OCI-M1 (cell line): ENCODE measurements at places on chromosomes 11 and 22.

- no peak for DNase-seq
These were observed 252.1 kb upstream of the ARHGAP42 start for GRCh38 chr11:100434821-100435641.

- peak; percentile 97 for DNase-seq
These were observed 16.1 kb upstream of the PCF11 start for GRCh38 chr11:83140691-83141455.

DNA sequence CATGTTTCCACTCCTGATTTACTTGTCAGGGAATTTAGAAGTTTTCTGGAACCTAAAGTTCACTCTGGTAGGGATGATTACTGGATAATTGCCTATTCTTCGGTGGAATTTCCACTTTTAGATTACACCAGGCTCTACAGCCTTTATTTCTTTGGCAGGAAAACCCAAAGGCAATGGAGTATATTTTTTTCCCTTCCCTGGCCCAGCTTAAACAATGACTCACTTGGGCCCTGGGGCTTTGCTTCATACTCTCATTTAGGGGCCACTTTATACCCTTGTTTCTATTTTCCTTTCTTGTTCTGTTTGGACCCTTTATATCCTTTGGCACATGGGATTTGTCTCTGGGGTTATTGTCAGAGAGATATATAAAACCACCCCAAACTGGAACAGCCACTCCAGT is 114.7 kb downstream of the CSTPP1 start:
- DNase-seq, result no peak

GRCh38 chr11:68992743-68993255 is 12.0 kb upstream of the MRGPRD start:
- no peak for DNase-seq

- peak; percentile 44 for DNase-seq
These were observed 46.6 kb upstream of the TCF20 start for GRCh38 chr22:42317008-42317407.

DNA sequence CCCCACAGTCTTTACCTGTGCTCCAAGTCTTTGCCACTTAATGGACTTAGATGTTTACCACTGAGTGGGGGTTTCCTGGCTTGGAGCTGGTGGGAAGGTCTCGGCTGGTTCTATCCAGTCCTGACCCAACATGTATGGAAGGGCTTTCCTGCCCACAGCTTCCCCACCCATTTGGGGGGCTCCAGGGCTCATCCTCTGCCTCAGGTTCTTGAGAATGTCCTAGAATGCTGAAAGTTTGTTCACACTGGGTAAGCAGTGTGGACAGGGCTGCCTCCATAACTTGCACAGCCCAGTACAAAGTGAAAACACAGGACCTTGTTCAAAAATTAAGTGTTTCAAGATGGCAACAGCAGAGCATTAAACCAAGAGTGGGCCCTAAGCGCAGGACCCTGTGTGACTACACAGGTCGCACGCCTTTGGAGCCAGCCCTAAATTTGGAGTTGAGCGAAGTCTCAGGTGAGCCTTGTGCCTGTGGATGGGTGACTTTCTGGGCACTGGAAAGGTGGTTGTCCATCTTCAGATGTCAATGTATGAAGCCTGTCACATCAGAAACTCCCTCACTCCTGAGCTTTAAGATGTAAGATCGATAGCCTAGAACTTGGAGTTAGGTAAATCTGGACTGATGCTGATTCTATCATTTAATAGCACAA is 72.7 kb upstream of the NARS2 start:
- no peak for DNase-seq

DNA sequence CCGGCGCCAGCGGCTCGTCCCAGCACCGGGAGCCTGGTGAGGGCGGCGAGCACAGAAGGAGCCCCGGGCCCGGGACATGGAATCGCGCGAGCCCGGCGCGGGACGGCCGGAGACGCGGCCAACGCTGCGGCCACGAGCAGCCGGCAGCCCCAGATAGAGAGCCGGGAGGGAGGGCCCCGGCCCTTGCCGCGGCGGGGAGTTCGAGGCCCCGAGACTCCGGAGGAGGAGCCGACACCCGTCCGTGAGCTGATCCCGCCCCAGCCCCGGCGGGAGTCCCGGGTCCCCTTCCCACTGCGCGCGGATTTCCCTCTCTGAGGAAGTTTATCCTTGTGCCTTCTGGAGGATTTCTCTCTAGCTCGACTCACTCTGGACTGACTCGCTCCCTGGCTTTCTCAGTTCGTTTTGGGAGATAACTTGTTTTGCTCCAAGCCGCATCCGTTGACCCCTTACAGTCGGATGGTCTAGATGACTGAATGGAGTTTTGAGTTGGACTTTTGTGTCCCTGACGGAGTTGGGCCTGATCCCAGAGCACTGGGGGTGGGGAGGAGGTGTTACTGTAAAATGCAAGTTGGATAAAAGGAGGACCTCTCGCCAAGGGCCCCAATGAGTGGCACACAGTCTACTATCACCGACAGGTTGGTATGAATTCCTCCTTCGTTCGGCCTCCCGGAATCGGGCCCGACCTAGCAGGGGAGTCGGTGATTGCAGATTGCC is 585 bp downstream of the ARHGEF12 start:
- peak; percentile 85 for DNase-seq

DNA sequence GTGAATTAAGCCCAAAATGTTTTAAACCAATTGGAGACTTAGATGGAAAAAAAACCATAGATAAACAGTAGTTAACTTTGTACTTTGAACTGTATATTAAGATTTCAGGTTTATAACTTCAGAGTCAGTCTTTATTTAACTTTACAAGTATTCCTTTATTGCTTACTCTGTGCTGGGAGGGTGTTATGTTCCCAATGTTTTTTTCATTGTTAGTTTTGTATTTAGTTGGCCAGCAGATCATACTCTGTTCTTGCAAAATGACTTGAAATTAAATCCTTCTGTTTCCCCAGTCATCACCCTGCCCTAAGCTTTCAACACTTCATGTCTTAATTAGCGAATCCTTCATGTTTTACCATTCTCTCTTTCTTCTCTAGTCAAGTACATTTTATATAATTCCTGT is 25.3 kb downstream of the SIK2 start:
- no peak for DNase-seq

GRCh38 chr11:353179-353873 is 16.0 kb upstream of the B4GALNT4 start:
- no peak for DNase-seq

GRCh38 chr11:83723999-83724398 is 437.8 kb upstream of the CCDC90B start:
- DNase-seq, result peak; percentile 89

DNA sequence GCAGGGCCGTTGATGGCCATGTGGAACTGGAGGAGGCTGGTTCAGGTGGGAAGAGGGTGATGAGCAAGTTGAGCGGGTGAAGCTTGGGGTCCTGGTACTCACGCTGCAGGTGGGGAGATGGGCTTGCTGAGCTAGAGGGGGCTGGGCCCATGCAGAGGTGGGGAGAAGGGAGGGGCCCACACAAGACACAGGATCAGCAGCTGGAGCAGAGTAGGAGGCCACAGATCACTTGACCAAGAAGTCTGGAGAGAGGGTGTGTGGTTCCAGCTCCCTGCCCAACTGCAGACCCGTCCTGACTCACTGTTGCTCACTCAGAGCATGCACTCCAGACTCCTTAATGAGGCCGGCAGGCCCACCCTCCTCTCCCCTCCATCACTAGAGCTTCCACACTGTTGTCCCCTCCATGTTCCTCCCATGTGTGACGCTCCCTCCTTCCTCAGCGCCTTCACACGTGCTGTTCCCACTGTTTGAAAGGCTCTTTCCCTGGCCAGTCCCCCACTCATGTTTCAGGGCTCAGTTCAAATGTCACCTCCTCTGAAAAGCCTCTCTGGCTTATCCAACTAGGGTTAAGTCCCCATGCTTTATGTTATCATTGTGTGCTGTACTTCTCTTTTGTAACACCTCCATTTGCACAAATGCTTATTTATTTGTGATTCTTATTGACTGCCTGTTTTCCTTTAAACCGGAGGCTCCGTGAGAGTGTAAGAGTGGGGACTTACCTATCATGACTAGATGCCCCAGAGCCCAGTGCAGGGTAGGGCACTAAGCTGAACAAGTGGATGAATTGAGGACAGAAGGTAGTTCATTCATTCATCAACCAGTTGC is 2.3 kb downstream of the CCDC86 start:
- DNase-seq, result no peak

DNA sequence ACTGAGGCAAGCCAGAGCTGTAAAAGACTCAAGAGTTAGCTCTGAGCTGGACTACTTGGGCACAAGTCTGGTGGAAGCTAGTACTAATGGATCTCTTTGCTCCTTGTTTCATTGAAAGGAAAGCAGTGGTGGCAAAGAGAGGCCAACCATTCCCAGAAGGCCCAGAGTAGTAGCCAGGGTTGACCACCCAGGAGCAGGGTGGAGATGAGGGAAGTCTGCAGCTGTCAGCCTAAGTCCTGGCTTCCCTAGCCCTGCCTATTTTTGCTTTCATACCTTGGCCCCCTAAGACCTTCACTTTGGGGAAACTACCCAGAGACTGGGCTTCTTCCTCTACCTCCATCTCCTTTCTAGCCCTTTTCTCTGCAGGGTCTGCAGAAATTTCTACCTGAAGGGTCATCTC is 155.0 kb upstream of the NCAM1 start:
- DNase-seq, result no peak

- DNase-seq, result no peak
These were observed 342 bp downstream of the EFCAB6 start for GRCh38 chr22:43811777-43812148.

DNA sequence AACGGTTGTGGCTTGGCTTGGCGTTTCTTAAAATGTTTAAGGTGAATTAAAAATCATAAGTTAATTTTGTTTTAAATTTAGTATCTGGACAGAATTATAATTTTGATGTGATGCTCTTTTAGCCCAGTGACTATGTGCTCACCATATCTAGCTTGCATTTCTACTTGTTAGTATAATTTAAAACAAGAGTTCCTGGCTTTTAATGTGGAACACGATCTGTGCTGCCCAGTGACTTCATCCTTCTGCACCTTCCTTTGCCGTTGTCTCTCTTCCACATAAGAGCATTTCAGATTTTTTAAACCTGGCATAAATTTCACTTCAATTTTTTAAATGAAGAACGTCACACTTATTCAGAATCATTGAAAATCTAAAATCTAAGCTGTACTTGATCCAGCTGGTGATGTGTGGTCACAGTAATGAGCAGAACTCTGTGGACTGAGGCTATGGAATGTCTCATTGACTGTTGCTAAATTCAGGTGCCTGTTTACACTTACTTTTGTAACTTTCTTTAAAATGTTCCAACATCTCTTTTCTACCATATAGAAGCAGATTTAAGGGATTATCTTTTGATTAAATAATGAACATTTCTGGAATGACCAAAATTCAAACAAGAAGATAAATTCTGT is 75.4 kb upstream of the ADSL start:
- DNase-seq, result no peak

GRCh38 chr11:61774411-61774810 is 18.0 kb downstream of the TMEM258 start:
- no peak for DNase-seq

DNA sequence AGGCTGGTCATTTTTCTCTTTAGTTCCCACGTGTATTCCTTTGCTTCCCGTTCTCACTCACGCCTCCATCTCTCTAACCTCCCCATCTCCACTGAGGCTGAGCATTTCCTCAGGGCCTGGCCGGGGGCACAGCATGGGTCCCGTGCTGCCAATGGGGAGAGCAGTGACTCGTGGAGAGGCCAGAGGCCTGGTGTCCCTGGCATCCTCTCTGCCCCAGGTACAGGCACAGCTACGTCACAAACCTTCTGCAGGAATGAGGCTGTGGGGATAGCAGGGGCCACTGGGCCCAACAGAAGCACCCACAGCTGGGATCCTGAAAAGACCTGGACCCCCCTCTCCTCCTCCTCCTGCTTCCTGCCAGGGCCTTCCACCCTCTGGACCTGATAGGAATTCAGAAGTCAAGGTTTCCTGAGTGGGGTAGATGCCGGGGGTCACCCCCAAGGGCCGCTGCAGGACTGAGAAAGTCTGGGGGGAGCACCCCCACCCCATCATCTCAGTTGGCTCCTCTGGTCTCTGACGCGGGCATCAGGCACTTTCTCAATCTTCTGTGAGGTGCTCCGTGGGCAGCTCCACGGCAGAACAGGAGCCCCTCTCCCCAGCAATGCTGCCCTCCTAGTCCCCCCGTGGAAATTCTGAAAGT is 11.8 kb downstream of the PNPLA5 start:
- DNase-seq, result no peak

GRCh38 chr11:125091247-125091876 is 20.1 kb downstream of the TMEM218 start:
- peak; percentile 85 for DNase-seq

DNA sequence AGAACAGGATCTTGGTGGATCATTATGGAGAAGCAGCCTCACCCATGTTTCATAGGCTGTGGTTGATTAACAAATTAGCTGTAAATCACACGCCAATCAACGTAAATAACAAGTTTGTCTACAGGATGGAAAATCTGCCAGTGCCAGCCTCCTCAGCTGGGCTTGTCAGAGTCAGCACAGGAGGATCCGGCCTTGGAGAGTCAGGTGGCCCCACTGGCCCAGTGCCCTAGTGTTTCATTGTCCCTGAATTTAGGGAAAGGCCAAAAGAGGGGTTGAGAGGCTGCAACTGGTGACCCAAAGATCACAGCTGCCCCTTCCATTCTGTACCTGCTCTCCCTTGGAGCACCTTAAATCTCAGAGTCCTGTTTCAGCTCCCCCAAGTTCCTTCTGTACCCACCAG is 42.4 kb downstream of the TRIM29 start:
- no peak for DNase-seq

- no peak for DNase-seq
These were observed 10.9 kb upstream of the TNNT3 start for GRCh38 chr11:1908618-1909017.

- peak; percentile 77 for DNase-seq
These were observed 41.9 kb downstream of the SVIP start for GRCh38 chr11:22787551-22788162.
